Effector memory CD4-positive, alpha-beta T cell (primary cell): ENCODE measurements at places on chromosomes 2 and 18.

DNA sequence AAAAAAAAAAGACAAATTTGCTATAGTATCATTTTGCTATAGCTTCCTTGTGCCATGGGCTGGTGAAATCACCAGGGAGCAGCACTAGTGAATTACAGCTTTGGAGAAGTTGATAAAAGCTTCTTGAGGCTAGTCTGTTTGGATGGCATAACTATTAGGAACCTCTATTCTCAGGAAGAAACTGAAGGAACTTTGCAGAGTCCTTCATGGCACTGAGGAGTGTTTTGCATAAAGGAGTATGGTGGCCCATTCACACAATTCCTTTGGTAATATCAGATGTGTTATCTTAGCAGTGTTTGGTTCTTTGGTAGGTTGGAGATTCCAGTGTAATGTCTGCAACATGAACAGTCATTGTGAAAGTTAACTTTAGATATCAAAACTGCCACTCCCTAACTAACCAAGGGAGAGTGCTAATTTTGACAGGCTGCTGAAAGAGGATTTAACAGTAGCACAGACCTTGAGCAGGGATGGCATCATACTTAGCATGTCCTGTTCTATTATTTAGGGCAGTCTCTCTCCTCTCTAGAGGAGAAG is 76.6 kb upstream of the ZFP36L2 start:
- no peak for DNase-seq

DNA sequence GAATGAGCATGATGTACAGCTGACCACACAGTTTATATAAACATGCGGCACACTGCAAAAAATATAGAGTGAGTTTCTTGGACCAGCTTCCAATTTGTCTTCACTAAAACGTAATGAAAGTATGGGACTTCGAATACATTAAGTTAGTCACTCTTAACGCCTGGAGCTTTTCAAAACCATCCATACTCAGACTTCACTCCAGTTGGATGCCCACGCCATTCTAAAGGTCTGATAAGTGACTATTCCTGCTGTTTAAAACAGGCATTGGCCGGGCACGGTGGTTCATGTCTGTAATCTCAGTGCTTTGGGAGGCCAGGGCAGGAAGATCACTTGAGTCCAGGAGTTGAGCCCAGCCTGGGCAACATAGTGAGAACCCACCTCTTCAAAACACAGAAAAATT is 84.6 kb downstream of the MYL12B start:
- no peak for DNase-seq

GRCh38 chr18:2987876-2988790 is 24.8 kb downstream of the LPIN2 start:
- DNase-seq: no peak

DNA sequence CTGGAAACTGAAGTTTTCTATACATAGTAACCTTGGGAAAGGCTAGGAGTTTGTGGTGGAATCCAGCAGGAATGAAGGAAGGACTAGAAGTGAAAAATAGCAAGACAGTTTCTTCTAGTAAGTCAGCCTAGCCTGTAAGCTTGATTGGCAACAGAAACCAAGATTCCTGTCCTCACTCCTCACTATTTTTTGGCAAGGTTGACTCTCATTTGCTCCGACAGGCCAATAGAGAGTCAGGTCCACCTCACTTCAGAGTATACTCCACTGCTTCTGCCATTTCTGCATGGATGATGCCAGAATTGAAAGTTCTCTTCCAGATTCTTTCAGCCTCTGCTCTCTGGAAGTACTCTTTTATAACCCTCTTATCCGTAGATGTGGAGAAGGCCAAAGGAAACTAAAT is 352.4 kb downstream of the ZNF516 start:
- DNase-seq: no peak
